ENCODE measurements at places on chromosomes 6 and 20.

- no peak for DNase-seq
Measured at GRCh38 chr20:47711046-47711752, 74.1 kb downstream of the SULF2 start.

GRCh38 chr6:1310628-1311399, 1.1 kb upstream of the FOXQ1 start:
- no peak for DNase-seq

DNA sequence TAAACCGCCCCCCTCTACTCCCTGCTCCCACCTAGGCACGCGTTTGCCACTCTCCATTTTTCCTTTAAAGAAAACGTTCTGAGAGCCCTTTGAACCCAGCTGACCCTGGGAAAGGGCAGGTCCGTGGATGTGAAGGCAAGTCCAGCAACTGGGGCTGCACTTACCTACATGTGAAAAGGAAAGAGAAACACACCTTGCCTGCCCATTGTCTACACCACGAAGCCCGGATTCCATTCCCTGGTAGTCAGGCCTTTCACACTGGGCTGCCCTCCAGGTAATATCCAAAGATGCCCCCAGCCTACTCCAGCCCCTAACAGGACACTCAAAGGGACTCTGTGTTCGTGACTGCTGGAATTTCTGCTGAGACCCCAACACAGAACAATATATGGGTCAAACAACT, 94.4 kb downstream of the CD83 start:
- DNase-seq: no peak

GRCh38 chr6:49892280-49892679, 25.9 kb upstream of the CRISP1 start:
- DNase-seq: no peak

- peak; percentile 19 for DNase-seq
Measured at GRCh38 chr20:43408848-43409576, 48.7 kb upstream of the SRSF6 start.

DNA sequence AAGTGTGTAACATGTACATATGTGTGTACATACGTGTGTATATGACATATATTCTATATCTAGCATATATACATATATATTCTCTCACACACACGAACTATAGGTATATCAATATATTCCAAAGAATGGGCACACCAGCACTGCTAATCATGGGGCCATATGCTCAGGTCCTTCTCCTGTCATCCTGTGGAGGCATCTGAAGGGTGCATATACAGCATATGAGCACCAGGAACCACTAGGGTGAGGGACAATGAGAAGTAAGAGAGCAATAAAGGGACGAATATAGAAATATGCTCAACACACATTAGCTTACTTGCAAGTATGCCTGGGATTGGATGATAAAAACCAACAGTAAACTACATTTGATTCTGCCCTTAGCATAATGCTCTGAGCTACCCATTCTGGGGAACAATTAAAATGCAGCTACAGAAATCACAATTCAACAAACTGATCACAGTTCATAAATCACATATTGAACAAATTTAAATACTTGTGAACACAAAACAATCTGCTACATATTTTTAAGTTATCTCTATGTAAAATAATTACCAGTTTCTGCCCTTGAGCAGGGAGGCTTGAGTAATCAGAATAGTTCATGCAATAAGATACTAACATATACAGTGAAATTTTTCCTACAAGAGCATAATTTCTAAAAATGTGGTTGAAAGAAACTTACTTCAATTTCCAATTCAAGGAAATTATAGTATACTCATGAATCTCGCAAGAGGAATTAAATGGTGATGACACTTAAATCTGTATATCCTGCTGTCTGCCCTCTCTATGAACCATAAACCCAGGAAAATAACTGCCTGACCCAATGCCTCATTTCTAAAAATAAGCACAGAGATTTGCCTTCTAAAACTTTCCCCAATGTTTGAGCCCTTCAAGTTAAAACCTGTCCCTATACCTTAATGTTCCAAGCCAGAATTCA, 272.2 kb upstream of the THEMIS start:
- no peak for DNase-seq

DNA sequence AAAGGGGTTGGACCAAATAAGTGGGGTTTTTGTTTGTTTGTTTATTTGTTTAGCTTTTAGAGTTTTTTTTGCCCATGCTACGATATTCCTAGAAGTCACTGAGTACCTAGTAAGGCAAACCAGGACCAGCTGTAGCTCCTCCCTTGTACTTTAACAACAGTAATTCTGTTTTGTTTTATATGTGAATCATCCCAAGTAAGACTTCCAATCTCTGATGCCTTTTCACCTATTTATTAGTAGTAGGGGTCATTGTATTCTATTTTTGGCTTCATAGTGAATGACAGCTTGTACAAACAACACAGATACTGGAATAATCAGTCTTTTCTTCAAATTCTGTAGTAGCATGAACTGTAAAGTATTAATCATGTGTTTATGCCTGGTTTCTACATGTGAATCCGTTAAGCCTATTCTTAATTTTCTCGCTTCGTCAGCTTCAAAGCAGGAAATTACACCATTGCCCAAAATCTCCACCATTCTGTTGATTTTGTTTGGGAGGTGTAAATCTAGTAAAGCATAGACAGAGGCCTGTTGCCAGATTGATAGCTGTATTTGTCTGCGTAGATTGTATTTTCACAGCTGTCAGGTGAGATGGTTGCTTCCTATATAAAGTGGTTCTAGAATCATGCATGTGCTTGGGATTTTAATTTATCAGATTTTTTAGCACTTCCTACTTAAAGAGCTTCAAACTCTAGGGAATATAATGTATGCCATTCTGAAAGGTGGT, 151.5 kb upstream of the FLRT3 start:
- DNase-seq: no peak

- no peak for DNase-seq
Measured at GRCh38 chr6:82217018-82217586, 30.4 kb downstream of the IBTK start.

DNA sequence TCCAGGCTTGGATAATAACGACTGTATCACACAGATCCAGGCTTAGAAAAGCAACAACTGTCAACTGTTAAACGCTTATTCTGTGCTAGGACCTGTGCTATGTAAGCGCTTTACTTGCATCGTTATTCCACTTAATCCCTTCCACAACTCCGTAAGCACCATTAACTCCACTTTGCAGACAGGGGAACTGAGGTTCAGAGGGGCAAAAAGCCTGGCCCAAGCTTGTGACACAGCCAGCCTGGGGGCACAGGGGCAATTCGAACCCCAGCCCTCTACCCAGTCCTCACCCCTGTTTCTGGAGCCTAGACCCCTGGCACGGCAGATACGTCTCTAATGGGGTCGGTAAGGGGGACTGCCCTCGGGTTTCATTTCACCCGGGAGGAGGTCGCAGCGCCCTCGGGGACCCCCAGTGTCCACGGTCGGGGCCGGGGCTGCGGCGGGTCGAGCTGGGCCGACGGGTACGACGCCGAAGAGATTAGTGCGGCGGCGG, 411 bp downstream of the DSN1 start:
- DNase-seq: no peak

DNA sequence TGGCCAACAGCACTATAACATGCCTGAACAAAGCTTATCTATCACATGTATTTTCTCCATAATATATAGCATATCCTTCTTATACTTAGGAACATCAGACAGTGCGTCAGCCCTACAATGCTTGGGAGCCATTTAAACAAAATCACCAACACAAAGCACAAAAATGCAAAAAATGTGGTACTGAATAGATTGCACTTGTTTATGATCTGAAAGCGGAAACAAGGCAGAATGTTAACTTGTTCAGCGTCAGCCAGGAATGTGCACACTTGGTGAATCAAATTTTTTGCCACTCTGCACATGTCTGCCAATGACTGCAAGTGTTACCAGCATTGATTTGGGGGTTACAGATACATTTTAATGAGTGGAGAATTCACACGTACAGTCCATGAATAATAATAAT, 14.8 kb downstream of the SLC35A1 start:
- DNase-seq: no peak

GRCh38 chr6:41164551-41165120, 1.7 kb upstream of the TREM2 start:
- DNase-seq: no peak

DNA sequence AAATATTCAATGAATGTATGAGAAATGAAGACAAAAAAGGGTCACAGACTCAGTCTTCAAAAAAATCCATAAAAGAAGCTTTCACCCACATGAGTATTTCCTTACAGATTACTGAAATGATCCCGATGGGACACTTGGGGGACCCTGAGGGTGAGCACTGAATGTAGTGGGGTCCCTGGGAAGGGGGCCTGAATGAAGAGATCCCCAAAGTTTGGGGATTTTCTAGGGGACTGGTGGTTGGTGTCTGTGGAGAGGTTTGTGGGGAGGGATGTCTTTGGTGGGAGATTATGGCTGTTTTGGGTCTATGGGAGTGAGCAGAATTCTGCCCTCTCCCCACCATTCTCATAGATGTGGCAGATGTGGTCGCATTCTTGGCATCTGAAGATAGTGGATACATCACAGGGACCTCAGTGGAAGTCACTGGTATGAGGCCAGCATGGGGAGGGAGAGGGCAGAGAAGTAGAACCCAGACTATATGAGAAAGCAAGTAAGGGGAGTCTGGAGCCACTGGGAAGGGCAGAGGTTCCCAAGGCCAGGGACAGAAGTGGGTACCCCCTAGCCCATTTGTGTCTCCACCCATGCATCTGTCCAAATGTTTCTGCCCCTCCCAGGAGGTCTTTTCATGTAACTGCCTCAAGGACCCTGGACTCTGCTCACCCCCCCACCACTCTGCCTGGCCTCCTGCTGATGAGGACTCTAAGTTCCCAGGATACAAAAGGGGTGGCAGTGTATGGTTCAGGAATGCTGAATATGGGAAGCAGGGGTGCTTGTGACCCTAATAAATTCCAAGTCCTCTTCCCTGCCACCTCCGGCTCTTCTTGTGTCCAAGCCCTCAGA, 1.8 kb downstream of the HSD17B8 start:
- DNase-seq: no peak

DNA sequence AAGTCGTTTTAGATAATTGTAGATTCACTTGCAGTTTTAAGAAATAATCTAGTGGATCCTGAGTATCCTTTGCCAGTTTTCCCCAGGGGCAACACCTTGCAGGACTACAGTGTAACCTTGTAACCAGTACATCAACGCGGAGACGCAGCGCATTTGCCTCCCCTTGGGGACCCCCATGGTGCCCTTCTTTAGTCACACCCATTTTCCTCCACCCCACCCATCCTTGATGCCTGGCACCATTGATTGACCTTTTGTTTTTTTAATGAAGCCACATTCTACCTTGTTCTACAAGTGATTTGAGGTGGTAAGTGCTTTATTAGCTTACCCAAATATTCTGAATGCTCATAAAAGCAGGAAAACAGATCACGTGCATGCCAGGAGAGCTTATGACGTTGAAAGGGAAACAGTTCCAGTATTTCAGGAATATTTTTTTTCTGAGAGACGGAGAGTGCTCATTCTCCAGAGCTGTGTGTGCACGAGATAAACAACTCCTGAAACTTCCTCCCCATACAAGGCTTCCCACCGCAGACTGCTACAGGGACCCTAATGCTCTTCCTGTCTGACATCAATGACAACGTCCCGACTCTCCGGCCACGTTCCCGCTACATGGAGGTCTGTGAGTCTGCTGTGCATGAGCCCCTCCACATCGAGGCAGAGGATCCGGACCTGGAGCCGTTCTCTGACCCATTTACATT, 35.7 kb downstream of the CDH26 start:
- no peak for DNase-seq

Measured in NCI-H774 (cell line).